ENCODE measurements at places on chromosomes 6 and 20.
A peak's percentile ranks its signal among the peaks of the same experiment; 100 is the strongest.

DNA sequence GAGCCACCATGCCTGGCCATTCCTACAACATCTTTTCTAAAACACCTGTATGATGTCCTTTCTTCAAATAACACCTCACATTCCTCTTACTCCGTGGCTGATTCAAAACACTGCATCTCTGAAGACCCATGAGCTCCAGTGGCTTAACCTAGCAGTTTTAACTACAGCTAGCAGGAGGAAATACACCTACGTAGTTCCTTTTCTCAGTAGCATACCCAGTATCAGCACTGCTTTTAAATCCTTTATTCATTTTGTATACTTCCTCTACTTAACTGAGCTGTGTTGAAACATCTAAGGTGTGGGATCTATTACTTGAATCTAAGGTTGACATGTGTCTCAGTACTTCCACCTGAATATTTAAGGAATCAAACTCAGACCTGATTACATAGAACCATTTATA lies 113.6 kb upstream of the CCDC28A start:
- DNase-seq, result no peak

GRCh38 chr6:149384464-149384863 lies 15.6 kb upstream of the SUMO4 start:
- DNase-seq, result no peak

DNA sequence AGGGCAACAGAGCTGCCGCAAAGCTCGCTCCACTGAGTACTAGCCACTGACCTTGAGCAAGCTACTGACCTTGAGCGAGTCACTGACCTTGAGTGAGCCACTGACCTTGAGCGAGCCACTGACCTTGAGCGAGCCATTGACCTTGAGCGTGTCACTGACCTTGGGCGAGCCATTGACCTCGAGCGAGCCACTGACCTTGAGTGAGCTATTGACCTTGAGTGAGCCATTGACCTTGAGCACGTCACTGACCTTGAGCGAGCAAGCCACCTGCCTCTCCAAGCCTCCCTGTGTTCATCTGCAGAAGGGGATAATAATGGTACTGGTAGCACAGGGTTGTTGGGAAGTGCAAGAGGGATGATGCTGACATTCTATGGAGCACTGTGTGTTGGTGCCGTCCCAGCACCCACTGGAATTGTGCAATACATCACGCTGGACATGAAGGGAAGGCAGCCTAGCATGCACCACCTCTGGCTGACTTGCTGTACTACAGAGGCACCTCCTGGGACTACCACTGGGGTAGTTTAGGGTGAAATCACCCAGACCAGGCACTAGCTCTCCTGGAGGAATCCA lies 60.2 kb downstream of the CTCFL start:
- peak; percentile 80 for DNase-seq

DNA sequence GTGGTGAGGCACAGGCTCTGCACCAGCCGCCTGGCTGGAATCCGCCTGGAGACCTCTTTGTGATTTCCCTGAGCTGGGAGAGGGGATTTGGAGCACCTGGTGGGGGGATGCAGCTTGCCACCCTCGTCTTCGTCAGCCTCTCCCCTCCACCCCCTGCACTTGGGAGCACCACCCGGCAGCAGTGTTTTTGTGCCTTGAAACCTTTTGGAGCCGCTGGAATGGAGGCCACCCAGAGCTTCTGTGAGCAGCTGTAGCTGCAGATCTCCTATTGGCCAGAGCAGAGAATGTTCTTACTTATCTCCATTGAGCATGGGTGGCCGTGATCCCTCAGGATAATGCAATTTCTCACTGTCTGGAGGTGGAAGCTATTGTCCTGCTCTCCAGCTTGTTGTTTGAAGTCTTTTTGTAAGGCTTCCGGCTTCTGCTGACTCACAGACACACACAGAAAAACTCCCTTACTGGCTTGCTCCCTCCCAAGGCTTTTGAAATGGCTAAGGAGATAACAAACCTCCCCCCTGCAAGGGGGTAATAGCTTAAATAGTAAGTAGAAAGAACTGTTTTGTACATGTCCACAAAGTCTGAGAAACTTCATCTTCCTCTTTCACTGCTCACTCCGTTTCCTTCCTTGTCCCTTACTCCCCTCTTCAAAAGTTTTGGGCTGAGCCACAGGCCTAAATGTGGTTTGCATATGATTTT lies 271.2 kb downstream of the PRL start:
- no peak for DNase-seq

DNA sequence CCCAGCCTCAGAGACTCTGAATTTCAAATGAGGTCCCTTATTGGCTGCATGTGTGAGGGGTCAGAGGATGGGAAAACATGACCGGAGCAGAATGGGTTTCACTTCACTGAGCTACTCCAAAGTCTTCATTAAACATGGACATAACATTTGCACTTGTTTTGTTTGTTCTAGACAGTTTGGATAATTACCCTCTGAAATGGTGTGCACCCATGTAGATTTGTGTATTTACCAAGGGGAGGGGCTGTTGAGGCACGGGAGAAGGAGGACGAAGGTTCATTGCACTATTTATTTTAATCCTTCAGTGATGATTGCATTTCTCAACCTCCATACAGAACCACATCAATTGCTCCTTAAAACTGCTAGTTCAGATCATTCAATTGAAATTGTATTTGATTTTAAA lies 364.2 kb downstream of the TFAP2B start:
- no peak for DNase-seq

- DNase-seq, result no peak
Observed at GRCh38 chr6:11291582-11291981, 59.1 kb upstream of the NEDD9 start.

GRCh38 chr6:39929733-39930461 lies 4.4 kb downstream of the MOCS1 start:
- DNase-seq, result no peak
